Activated T-cell treated with anti-CD3 and anti-CD28 coated beads, Interleukin-2, amount 50 U/mL, for 4 hours (primary cell): ENCODE measurements at places on chromosomes 5 and 9. TPM values are rescaled to one million over a fixed set of nuclear protein-coding genes. Genes with fewer than 3 reads are reported as not detected.
A peak's percentile ranks its signal among the peaks of the same experiment; 100 is the strongest.

Gene ZNF366
- total RNA-seq, result not detected

Gene MLANA
- not detected for total RNA-seq

Gene INSL6
- total RNA-seq, result not detected

Gene TSTD2
- total RNA-seq, result 15.1 TPM

Gene HACD4
- 1.2 TPM for total RNA-seq

Gene NFIB
- 0.20 TPM for total RNA-seq

Gene STPG3
- not detected for total RNA-seq

Gene PCDHGA7
- not detected for total RNA-seq

- no peak for DNase-seq
These were observed 12.1 kb downstream of the PRRC2B start for GRCh38 chr9:131405858-131406537.

DNA sequence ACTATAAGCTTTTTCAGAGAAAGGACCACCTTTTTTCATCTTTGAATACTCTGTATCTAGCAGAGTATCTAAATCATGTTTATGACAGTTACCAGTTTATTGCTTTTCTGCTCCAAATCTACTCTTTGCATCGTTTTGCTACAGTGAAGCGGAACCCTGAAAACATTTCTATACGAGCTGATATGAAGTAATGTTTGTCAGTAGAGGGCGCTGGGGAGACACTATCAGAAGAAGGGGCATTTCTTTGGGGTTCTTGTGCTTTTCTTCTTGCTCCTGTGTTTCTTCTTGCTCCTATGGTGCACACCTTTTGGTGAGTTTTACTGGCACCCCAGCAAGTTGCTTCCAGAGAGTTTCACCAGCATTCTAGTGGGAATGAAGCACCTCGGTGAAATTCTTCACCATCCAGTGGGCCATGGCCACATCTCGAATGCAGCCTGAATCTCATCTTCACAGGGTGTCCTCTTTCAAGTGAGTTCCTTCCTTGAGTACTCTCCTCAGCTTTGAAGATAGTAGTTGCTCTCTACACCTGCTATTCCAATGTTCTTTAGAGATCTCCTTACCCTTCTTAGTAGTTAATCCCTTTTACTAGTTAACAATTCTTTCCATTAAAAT is 98.4 kb downstream of the FGF1 start:
- DNase-seq, result peak; percentile 5

GRCh38 chr5:17679597-17680203 is 45.4 kb downstream of the TAF11L14 start:
- no peak for DNase-seq

DNA sequence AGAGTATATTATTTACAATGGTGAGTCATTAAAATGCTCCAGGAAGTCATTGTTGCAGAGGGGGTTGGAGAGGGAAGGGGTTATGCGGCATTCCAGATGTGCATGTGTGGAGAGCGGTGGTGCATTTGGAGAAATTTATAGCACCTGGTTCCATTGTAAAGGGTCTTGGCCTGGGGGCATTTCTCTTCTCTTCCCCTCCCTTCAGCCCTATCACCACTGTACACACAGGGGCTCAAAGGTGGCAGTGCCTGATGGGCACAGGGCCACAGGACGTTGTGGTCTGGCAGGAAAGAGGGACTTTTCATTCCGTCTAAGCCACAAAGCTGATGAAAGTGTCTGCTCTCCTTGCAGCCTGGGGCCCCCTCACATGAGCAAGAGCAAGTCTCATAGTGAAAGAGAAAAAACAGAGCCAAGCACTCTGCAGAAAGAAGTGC is 442.4 kb upstream of the ZNF462 start:
- no peak for DNase-seq

GRCh38 chr9:114155995-114156656 is 789 bp downstream of the COL27A1 start:
- DNase-seq, result peak; percentile 12

GRCh38 chr5:141338538-141339306 is at the start of gene PCDHGA2:
PCDHGA2 (plus strand) TSS chr5:141338760.
- no peak for DNase-seq

- no peak for DNase-seq
These were observed 94.4 kb downstream of the VAV2 start for GRCh38 chr9:133897675-133898074.

- DNase-seq, result no peak
These were observed 47.0 kb downstream of the SAXO1 start for GRCh38 chr9:18985996-18986395.

- no peak for DNase-seq
These were observed at the start of gene DBN1 for GRCh38 chr5:177473443-177474001. DBN1 (minus strand) TSS chr5:177473634; CDS start chr5:177473521, 113 bp downstream.

DNA sequence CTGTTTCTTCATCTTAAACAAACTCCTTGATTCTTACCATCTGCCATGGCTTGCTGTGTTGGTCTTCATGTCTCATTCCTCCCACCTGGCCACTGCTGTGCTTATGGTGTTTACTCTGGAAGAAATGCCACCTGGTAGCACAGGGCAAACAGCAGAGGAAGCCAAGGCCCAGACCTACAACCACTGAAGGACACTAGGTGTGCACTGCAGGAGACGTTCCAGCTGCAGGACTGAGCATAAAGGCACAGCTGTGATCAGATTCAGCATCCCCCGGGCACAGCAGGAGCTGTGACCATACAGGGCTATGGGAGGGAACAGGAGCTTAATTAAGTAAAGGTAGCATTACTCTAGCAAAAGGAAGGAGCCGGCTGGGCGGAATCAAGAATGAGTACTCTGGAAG is 12.6 kb upstream of the GNAQ start:
- DNase-seq, result no peak

DNA sequence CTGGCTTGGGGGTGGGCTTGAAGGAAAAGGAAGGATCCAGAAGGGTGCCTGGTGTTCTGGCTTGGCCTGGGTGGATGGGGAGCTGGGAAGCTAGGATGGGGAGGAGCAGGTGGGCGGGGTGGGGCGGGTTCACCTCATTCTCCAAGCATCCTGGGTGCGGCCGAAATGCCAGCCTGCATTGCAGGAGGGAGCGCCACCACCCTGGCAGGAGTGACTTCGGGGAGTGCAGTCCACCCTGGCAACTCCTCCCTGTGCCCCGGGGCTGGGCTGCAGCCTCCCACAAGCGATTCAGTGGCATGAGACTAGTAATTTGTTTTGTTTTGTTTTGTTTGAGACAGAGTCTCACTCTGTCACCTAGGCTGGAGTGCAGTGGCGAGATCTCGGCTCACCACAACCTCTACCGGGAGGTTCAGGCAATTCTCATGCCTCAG is 5.5 kb downstream of the TTC16 start:
- DNase-seq, result no peak

DNA sequence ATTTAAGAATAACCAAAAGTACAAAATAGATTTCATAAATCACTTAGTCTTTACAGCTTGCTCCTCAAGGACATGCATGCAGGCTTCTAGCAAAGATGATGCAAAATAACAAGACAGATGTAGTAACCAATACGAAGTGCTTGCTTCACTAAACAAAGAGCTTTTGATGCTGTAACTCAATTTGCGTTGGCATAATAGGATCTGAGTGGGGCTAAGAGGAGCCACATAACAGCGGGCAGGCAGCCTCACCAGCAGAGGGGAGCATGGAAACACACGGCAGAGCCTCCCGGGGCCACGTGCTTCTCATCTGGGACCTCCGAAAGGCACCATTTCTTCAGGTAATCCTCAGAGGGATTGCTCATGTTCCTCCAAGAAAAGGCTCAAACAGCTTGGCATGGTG is 139.7 kb downstream of the C5orf15 start:
- DNase-seq, result no peak

GRCh38 chr5:132224716-132225115 is 2.9 kb downstream of the P4HA2 start:
- no peak for DNase-seq

- no peak for DNase-seq
These were observed 57.3 kb upstream of the FNIP1 start for GRCh38 chr5:131854134-131854533.

GRCh38 chr9:132141344-132141947 is 20.4 kb upstream of the NTNG2 start:
- DNase-seq, result no peak

DNA sequence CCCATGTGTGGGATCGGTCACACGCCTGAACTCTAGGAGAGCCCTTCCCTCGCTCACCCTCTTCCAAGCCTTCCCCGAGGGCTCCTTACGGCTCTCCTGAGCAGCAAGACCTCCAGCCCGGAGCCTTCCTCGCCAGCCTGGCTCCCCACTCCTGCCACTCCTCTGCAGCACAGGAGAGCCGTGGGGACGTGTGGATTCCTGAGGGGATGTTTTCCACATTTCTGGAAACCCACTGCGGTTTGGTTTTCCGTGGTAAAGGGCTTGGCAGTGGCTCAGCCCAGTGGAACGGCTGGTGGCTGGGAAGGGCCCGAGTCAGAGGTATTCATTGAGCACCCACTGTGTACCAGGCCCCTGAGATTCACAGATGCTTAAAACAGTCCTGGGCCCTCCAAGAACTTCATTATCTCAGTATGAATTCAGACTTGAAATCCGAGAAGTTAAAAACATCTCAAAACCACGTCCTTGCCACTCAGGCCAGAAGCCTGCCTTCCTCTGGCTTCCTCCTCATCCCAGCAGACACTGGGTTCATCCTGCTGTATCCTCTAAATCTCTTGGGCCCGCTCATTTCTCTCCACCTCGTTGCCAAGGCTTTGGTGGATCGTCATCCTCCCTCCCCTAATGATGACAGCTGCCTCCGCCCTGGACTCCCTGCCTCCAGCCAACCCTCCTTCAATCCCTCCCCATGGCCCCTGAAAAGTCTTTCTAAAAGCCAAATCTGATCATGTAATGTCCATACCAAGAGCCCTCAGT is 109.6 kb downstream of the FGF18 start:
- DNase-seq, result no peak

- DNase-seq, result no peak
These were observed 25.8 kb downstream of the NR2F1 start for GRCh38 chr5:93608855-93609254.

DNA sequence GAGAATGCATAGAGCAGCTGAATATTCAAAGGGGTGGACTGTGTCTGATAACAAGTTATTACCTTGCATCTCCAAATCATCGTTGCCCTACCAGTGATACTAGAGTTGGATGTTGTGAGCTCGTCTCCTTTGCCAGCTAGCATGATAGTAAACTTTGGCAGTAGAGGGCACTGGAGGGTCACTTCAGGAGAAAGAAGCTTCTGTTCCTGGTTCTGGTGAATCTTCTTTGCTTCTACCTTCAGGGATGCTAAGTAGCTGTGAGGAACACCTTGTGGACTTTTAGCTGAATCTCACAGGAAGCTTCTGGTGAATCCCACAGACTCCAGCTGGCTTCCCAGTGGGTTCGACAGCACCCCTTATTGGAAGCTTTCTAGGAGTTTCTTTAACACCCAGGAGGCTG is 626.6 kb upstream of the SGCD start:
- no peak for DNase-seq

GRCh38 chr9:14258156-14258555 is 55.8 kb downstream of the NFIB start:
- no peak for DNase-seq

DNA sequence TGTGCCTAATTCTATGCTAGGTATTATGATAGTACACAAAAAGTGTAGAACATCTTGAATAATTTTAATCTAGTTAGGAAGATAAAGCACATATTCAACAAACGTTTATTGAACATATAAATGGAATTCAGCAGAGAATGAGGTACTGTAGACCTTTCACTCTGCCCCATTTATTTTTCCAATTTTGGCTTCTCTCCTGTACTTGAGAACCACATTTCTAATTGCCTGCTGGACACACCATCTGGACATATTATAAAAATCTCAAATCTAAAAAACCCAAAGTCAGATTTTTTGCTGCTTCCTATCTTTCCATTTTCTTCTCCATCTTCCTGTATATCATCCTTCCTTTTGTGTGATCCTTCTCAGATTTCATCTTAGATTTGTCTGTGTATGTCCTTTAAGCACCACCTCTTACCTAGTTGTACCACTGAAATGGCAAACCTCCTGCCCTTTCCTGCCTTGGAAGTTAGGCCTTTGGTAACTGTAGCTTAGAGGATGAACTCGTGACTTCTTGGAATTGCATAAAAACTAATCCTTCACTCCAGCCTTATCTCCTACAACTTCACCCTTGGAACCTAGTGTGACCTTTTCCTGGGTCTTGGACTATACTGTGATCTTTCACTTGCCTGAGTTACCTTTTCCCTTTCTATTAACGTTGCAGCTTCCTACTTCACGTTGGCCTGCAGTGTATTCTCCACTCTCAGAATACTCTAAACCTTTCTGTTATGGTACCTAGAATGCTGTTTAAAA is 8.8 kb downstream of the SLC26A2 start:
- no peak for DNase-seq

DNA sequence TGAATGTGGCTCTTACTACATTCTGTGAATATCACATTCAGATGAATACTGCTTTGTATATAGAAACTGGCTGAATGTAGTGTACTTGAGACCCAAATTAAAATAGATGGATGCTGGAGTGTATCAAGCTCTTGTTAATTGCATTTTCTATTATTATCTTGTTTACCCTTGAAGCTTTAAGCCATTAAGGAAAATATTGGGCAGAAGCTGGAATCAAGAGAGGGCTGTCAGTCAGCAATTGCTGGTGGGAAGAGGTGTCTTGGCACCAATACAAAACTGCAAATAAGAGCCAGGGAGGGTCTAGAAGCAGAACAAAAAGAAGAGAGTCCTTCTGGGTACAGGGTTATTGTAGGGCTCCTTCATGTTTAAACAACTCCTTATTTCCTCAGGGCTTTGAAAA is 38.8 kb downstream of the MUSK start:
- no peak for DNase-seq

- no peak for DNase-seq
These were observed 85.0 kb downstream of the PSD2 start for GRCh38 chr5:139880416-139881142.

DNA sequence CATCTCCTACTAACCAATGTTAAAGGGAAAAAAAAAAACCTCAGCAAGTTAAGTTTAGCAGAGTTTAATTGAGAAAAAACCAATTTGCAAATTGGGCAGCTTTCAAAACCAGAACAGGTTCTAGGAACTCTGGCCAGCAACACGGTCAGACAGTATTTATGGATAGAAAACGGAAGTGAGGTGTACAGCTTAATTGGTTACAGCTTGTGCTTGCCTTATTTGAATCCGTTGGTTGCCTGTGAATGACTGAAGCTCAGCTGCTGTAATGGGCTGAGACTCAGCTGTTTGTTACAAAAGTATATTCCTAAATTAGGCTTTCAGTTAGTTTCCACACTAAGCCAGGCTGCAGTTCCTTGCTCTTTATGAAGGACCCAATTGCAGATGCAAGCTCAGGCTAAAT is 217.0 kb downstream of the SREK1 start:
- no peak for DNase-seq

DNA sequence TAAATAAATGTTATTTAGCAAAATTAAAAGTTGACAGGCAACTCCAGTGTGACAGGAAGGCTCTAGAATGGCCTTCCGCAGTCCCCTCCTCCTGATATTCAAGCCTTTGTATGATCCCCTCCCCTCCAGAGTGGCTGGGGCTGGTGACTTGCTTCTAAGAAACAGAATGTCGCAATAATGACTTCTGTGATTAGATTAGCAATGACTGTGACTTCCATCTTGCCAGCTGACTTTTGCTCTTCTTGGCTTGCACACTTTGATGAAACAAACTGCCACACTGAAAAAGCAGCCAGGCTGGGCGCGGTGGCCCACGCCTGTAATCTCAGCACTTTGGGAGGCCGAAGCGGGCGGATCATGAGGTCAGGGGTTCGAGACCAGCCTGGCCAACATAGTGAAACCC is 106.5 kb upstream of the LARP1 start:
- no peak for DNase-seq

GRCh38 chr5:31638345-31638744 is 586 bp upstream of the PDZD2 start:
- no peak for DNase-seq
